ENCODE measurements at places on chromosomes 5 and 9. TPM values are rescaled to one million over a fixed set of nuclear protein-coding genes. Genes with fewer than 3 reads are reported as not detected.

The KCNIP1 gene
- not detected for total RNA-seq

The FRRS1L gene
- not detected for total RNA-seq

The GABRG2 gene
- under 0.01 TPM for total RNA-seq

The NCS1 gene
- total RNA-seq, result 42.7 TPM

The SWI5 gene
- 26.7 TPM for total RNA-seq

The OR1J2 gene
- total RNA-seq, result 0.32 TPM

The C1QTNF3 gene
- 0.86 TPM for total RNA-seq

The HBEGF gene
- total RNA-seq, result 9.5 TPM

The HTR1A gene
- not detected for total RNA-seq

The CDC20B gene
- total RNA-seq, result not detected

The PIP5K1B gene
- total RNA-seq, result under 0.01 TPM

The DAB2 gene
- 332 TPM for total RNA-seq

The RMRP gene
- 163,599 TPM for total RNA-seq

The SHISAL2B gene
- not detected for total RNA-seq

The TAF11L10 gene
- total RNA-seq, result not detected

The SIT1 gene
- under 0.01 TPM for total RNA-seq

The SEMA5A gene
- 74.7 TPM for total RNA-seq

The TAS2R1 gene
- total RNA-seq, result 0.32 TPM

The GTF3C4 gene
- total RNA-seq, result 18.4 TPM

The TTC16 gene
- total RNA-seq, result not detected

The GGTA1 gene
- not detected for total RNA-seq

The TSSK1B gene
- total RNA-seq, result 0.64 TPM

The SPINK4 gene
- not detected for total RNA-seq

The CCL27 gene
- not detected for total RNA-seq

The HABP4 gene
- 9.9 TPM for total RNA-seq

The GLIPR2 gene
- total RNA-seq, result 29.4 TPM

The DNAJC18 gene
- 8.1 TPM for total RNA-seq

The ANKRD18B gene
- not detected for total RNA-seq

The NUTM2G gene
- total RNA-seq, result not detected

Measured in fibroblast of villous mesenchyme (primary cell).